ENCODE measurements at places on chromosomes 6 and 20.

DNA sequence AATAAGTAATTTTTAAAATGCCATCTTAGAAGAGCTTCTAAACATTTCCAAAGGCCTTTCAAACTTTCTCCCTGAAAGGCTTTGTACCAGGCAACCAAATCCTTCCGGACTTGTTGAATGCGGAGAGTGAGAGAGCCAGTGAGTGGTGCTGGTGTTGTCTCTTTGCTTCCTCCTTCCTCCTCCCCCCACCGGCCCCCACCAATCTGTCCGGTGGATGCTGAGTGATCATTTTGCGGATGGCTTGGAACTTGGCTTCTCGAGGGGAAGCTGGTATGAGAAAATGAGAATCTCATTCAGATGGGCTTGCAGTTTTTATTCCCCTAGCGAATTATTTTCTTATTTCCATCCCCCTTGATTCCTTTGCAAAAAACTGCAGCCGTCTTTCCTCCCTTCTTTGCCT lies 97.3 kb downstream of the ANKRD60 start:
- no peak for DNase-seq

- no peak for DNase-seq
Observed at GRCh38 chr20:14860410-14860814, 523.0 kb upstream of the FLRT3 start.

- DNase-seq = no peak
Observed at GRCh38 chr6:73050706-73051105, 174.6 kb downstream of the KHDC1L start.

- no peak for DNase-seq
Observed at GRCh38 chr20:45935416-45936046, 1.0 kb downstream of the PCIF1 start.

DNA sequence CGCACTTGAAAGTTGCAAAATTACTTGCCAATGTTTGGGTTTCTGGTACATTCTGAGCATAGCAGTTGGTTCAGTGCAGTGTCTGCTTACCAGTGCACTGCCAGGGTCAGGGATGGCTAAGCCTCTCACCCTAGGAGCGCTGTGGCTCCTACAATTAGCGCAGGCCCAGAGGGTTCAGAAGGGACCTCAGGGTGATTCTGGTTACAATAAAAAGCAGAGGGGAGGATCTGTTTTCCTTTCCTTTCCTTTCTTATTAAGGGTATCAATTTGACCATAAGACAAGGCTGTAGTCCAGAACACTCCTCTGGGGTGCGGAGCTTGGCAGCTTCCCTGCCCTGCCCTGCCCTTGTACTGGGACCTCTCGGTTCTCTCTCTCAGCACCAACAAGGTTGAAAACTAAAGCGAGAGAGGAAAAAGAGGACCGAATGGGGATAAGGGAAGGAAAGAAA lies 2.6 kb downstream of the MAFB start:
- no peak for DNase-seq

DNA sequence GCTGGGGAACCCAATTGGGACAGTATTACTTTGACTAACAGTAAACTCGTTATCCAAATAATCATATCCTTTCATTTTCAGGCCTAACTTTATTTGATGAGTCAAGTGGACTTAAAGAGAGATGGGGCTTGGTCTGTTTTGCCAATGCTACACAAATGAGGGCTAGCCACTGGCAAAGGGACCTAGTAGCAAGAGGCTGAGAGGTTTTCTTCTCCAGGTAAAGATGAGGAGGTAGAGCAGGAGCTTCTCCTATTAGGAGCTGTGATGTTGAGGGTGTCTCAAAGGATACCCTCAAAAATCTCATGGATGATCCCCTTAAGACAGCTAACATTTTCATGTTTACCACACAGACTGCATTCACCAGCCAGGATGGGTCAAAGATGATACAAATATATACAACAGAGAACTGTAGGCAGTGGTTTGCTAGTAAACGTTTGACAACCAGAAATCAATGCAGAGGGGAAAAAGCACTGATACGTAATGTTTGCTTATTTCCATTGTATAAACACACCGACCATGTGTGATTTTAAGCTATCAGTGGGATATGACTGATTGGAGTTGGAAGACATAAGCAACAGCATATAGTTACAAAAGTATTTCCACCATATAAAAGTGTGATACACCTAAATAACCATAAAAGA lies 153.3 kb downstream of the IBTK start:
- DNase-seq = no peak

- DNase-seq = no peak
Observed at GRCh38 chr20:1214838-1215261, 11.0 kb upstream of the RAD21L1 start.

DNA sequence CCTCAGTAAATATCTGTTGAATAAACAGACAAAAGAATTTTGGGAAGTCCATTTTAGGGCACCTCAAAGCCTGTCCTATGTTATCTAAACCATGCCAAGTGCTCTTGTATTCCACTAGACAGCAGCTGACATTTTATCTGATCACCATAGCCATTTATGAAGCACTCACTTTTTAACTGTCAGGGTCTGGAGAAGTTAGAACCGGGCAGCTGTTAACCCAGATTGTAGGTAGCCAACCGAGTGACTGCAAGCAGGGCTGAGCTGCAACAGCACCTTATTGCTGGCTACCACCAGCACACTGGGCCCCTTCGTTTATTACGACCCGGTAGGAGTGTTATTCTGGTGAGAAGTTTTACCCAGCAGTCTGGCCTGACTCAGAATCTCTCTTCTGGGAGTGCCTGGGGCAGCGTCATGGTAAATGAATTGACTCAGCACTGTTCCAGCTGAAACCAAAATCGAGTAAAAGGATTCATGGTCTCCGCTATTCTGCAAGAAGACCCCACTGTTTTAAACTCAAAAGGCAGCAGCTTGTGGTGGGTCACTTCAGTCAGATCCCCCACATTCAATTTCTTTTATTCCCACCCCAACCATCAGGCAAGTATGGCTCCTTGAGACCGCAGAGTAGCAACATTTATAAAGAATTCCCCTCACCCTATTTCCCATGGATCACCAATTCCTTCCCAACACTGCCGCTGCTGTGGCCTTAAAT lies 1.7 kb downstream of the UBE2V1 start:
- peak; percentile 37 for DNase-seq

DNA sequence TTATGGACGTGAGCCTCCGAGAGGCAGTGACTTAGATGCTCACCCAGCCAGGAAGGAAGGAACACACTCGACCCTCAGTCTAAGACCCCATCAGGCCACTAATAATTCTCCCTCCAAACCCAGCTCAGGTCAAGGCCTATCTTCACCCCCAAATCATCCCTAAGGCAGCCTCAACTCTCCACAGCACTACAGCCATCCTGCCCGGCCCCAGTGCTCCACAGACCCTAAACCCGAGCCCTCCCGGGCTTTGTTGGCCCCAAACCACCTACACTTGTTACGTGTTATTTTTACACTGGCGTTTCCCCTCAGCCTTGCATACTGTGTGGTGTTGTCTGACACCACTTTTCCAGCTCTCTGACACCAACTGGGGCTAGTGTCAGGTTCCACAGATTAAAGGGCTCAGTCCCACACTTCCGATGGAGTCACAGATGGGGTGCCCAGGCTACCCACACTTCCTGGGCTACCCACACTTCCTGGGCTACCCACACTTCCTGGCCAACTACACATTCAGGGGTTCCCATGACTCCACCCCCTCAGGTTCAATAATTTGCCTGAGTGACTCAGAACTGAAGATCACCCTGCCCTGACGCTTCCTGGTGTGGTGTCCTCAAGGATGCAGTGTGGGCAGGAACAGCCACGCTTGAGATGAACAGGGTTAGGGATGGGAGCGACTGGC lies 25.3 kb downstream of the RBCK1 start:
- DNase-seq = peak; percentile 47

GRCh38 chr6:162443101-162443500 lies 284.5 kb downstream of the PRKN start:
- no peak for DNase-seq

- no peak for DNase-seq
Observed at GRCh38 chr6:119443993-119444641, 94.6 kb upstream of the MAN1A1 start.

GRCh38 chr6:92944132-92944531 lies 475.2 kb downstream of the EPHA7 start:
- no peak for DNase-seq

DNA sequence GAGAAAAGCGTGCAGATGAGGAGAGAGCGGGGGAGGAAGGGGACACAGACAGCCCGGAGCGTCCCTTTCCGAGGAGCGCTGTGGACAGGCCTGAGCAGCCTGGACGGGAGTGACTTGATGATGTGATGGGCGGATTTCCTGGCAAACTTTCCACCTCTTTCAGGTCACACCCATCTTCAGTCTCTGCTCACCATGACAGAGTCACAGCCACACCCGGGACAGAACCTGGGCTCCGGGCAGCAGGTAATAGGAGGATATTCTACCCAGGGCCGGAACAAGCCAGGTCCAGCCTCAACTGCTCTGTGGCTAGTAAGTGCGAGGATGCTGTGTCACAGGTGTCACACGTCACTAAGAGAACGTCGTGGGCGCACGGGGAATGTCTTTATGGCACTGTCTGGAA lies 84.3 kb downstream of the THBS2 start:
- no peak for DNase-seq

DNA sequence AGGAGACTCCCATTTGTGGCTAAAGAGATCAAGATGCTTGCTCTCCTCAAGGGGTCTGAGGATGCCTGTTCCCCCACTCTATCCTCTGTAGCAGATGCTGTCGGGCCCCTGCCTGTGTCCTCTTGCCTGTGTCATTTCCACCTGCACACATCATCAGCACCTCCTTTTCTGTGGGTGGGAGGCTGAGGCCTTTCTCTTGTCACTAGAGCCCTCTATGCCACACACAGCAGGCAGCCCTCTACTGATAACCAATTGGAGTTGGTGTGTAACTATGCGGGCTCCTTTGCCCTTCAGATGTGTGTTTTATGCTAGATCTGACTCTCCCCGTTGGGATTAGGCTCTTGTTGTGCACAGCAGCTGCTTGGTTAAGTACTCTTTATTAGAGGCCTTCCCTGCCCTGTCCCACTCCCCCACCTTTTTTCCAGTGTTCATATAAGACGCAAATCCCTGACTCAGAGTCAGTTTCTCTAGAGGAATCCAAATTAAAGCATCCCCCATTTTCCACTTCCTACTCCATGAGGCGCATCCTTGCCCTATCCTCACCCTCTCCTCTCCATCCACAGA lies 7.7 kb downstream of the TREML2 start:
- DNase-seq = no peak

DNA sequence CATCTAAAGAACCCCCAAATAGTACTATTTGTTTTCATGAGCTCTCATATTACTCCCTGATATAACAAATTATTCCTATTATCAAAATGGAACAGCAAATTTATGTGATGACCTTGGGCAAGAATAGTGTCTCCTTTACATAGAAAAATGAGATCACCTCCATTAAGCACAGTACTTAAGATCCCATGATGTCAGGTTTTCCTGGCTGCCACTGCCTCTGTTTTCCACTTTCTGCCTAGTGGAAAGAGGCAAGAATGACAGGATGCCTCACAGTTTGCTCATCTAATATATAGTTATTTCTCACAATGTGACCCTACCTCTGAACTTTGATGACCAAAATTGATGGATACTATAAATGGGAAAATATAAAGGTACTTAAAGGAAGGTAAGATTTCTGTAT lies 260.1 kb upstream of the SGK1 start:
- DNase-seq = no peak

DNA sequence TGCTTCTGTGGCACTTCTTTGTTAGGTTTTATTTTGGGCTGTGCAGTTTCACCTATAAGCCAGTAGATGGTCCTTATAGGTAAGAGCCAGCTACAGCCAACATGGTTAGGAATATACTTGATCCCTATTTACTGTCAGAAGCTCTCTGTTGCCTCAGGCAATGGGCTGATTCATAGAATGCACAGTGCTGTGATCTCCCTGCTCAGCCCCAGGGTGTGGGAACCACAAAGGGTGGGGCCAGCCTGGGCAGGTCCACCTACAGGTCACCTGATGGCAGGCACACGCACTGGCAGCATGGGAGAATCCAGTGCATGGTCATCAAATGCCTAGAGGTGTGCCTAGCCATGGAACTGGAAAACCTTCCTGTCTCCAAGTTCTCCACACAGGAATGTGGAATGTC lies 191.9 kb downstream of the MOXD1 start:
- no peak for DNase-seq

DNA sequence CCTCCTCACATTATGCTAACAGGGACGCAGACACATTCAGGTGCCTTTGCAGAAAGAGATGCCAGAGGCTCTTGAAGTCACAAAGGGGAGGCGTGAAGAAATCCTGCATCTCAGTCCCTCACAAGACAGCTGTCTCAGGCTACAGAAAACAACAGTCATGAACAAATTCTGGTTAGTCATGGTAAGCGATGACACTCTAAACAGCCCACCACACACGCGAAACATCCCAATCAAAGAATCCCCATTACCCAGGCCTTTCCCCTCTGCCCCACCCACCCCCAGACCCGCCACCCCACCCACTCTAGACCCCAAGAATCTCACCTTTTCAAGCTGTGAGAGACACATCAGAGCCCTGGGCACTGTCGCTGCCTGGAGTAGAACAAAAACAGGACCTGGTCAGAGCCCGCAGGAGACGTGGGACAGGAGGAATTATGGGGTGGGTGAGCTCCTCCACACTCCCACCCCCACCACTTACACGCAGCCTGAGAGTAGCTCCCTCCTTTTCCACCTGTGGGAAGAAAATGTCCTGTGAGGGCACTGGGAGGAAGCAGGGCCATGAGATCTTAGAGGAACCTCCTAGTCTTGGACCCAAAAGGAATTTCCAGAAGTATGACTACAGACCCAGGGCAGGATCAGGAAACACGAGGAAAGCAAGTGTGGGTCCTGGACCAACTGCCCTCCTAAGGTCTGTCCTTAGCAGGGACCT lies 2.7 kb downstream of the HLA-B start:
- DNase-seq = peak; percentile 18

All from stimulated activated CD4-positive, alpha-beta T cell treated with anti-CD3 and anti-CD28 coated beads, Interleukin-4, amount 100 ng/mL, for 1 hour (primary cell).